ENCODE measurements at places on chromosomes 5 and 9.

DNA sequence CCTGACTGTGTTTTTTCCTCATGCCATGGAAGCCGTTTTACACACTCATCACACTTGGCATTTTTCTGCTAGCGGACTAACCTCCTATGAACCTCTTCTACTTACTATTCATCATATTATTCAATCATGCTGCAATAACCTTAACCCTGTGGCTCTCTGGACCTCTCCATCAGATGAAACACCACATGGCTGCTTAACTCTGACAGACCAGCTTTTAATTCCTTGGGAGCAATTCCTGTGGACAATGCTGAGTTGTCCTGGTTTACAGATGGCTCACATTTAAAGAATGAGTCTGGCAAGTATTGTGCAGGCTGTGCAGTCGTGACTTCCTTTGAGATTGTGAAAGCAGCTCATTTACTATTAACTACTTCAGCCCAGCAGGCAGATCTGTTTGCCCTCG is 9.0 kb downstream of the OR1J1 start:
- DNase-seq, result peak; percentile 69

- DNase-seq, result no peak
Observed at GRCh38 chr9:113139225-113139829, 11.5 kb upstream of the SLC31A2 start.

DNA sequence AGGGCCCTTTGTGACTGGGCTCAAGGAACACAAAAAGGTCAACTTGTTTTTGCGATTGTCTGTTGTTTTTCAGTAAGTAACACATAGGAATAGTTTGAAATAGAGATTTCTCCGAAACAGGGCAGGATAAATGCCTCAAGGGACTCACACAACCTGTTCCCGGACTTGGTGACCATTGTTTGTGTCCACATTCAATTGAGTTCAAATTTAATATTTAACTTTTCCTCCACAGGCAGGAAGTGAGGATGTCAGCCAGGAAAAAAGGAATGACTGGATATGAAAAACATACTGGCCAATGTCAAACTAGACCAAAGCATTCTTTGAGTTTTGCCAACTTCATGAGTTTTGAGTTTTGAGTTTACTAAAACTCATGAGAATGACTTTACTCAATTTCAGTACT is 72.7 kb downstream of the SPATA31C2 start:
- no peak for DNase-seq

GRCh38 chr9:105338308-105338707 is 93.9 kb downstream of the SLC44A1 start:
- no peak for DNase-seq

Data from fibroblast of pulmonary artery (primary cell).